ENCODE measurements at places on chromosomes 11 and 22.

DNA sequence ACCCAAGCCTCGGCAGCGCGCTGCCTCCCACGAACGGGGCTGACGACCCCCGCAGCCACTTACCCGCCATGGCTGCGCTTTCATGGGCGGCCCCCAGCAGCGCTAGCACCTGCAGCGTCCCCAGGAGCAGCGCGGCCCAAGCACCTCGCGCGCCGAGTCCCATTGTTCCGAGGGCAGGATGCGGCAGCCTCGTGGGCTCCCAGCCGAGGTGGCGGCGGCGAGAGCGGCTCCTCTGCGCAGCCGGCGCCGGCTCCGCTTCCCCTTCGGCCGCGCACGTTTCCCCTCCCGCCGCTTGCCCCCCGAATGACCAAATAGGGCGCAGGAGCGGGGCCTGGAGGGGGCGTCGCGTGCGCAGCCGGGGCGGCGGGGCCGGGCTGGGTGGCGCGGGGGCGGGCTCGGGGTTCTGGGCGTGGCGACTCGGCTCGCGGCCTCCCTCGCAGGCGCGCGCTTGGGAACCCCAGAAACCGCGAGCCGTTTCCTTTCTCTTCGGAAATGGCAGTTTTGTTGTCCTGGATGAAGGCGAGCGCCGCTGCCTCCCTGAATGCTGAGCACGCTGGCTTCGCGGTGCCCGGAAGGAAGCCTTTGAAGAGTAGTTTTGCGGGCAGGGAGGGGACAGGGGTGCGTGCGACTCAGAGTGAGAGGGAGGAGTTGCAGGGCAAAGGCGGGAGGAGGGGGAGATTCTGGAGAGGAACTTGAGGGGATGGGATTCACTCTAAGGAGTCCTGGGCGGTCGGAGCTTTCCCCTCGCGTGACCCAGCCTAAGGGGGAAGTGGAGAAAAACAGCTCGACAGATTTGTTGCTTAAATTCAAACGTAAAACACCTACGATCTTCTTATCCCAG is at the start of gene TMEM123:
Gene TMEM123, minus strand, starts transcription at position 305 of the 841 bp plus-strand sequence. Its CDS starts 142 bp downstream, at position 163.
- peak; percentile 84 for DNase-seq

GRCh38 chr11:122803716-122804115 is 34.6 kb upstream of the CRTAM start:
- DNase-seq = no peak

- no peak for DNase-seq
Observed at GRCh38 chr11:45411228-45411946, 125.2 kb upstream of the SYT13 start.

DNA sequence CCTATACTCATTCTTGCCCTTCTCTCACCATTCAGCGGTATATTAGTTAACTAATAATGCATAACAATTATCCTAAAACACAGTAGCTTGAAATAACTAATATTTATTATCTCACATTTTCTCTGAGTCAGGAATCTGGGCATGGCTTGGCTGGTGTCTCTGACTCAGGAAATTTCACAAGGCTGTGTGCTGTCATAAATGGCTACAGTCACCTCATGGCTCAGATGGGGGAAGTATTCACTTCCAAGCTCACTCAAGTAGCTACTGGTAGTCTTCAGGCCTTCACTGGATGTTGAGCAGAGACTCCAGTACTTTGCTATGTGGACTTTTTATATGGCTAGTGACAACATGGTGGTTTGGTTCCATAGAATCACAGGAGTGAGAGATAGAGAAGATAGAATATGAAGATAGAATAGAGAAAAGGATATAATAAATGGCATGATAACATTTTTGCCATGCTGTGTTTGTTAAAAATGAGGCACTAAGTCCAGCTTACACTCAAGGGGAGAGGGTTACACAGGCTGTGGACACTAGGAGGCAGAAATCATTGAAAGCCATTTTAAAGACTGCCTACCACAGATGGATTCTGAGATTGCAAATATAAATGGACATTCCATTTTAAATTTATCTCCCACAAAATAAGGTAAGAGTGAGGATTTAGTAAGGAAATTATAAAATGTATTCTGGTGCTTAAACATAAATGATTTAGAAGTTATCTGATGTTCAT is 997.8 kb upstream of the CHORDC1 start:
- no peak for DNase-seq

Measured in HAP-1 (cell line).